Right renal pelvis (tissue), 4 donors: ENCODE measurements at places on chromosomes 1 and 21. TPM values are rescaled to one million over a fixed set of nuclear protein-coding genes. Genes with fewer than 3 reads are reported as not detected.

- DNase-seq, result no peak
Observed at GRCh38 chr1:8121261-8122159, 95.4 kb upstream of the ERRFI1 start.

DNA sequence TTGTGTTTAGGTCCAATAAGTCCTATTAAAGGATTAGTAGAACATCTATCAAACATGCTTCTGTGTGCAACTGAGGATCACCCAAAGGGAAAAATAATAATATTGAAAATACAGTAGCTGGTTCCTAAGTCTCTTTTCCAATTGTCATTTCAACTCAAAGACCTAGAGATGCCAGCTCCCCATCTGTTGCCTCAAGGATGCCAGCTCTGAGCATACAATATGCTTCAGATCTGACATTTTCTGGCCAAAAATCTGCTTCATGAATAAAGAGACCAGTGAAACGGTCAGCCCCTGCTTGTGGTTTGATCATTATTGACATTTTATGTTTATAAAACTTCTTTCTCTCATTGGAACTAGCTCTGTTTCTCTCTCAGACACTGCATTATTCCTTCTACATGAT is 72.9 kb downstream of the CCDC185 start:
- no peak for DNase-seq

- no peak for DNase-seq
Observed at GRCh38 chr1:117567976-117568375, 37.9 kb upstream of the TENT5C start.

- DNase-seq, result no peak
Observed at GRCh38 chr1:244341455-244342450, 110.0 kb downstream of the ADSS2 start.

The RGS16 gene
- polyA plus RNA-seq, result 2.4 TPM

The ADAM30 gene
- not detected for polyA plus RNA-seq

GRCh38 chr1:29390491-29391361 is 154.4 kb downstream of the PTPRU start:
- DNase-seq, result no peak
